ENCODE measurements at places on chromosomes 11 and 22. TPM values are rescaled to one million over a fixed set of nuclear protein-coding genes. Genes with fewer than 3 reads are reported as not detected.

DNA sequence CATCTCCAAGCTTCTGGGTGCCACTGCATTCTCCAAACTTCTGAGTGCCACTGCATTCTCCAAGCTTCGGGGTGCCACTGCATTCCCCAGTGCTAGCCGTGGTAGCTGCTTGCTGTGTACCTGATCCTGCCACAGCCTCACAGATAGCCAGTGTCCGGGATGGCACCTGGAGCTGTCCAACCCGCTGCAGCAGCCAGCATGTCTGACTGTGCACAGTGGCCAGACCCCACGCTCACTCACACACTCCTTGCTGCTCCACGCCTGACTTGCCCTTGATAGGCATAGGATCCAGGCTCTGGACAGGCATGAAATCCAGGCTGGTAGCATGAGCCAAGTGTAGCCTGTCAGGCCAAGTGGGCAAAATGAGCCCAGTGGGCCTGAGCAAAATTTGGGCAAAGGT is 465.0 kb downstream of the GUCY1A2 start:
- no peaks in the 10 kb centered on the region for H3K27me3 ChIP-seq
- H3K27ac ChIP-seq: no peak overlapping the region
- no peak overlapping the region for H3K4me3 ChIP-seq

GRCh38 chr22:37199760-37200108 is 11.7 kb upstream of the C1QTNF6 start:
- H3K27me3 ChIP-seq: no peaks in the 10 kb centered on the region
- no peak for DNase-seq
- H3K4me1 ChIP-seq: peaks cover 39% of the 10 kb centered on the region

The MYO7A gene
- total RNA-seq: 12.8 TPM

The DEFB131B gene
- total RNA-seq: not detected

The NPAS4 gene
- 2.5 TPM for total RNA-seq

The ESAM gene
- 8.9 TPM for total RNA-seq

GRCh38 chr11:30393012-30393411 is 70.1 kb downstream of the ARL14EP start:
- no peaks in the 10 kb centered on the region for H3K4me1 ChIP-seq
- H3K4me3 ChIP-seq: no peak overlapping the region
- H3K27ac ChIP-seq: no peak overlapping the region

GRCh38 chr11:100816823-100817222 is 129.7 kb downstream of the ARHGAP42 start:
- no peaks in the 10 kb centered on the region for H3K4me1 ChIP-seq
- no peak overlapping the region for H3K27ac ChIP-seq
- no peaks in the 10 kb centered on the region for H3K36me3 ChIP-seq
- DNase-seq: no peak
- no peaks in the 10 kb centered on the region for H3K27me3 ChIP-seq

GRCh38 chr11:9796854-9797253 is 133.0 kb downstream of the SWAP70 start:
- H3K36me3 ChIP-seq: no peaks in the 10 kb centered on the region
- no peak overlapping the region for H3K27ac ChIP-seq
- H3K4me1 ChIP-seq: peaks cover 11% of the 10 kb centered on the region
- no peaks in the 10 kb centered on the region for H3K27me3 ChIP-seq
- no peak for DNase-seq
- no peak overlapping the region for H3K4me3 ChIP-seq

- no peak overlapping the region for H3K4me3 ChIP-seq
- no peak for DNase-seq
- no peaks in the 10 kb centered on the region for H3K36me3 ChIP-seq
- H3K4me1 ChIP-seq: no peaks in the 10 kb centered on the region
- no peak overlapping the region for H3K27ac ChIP-seq
Measured at GRCh38 chr11:103396237-103396636, 287.0 kb downstream of the DYNC2H1 start.

DNA sequence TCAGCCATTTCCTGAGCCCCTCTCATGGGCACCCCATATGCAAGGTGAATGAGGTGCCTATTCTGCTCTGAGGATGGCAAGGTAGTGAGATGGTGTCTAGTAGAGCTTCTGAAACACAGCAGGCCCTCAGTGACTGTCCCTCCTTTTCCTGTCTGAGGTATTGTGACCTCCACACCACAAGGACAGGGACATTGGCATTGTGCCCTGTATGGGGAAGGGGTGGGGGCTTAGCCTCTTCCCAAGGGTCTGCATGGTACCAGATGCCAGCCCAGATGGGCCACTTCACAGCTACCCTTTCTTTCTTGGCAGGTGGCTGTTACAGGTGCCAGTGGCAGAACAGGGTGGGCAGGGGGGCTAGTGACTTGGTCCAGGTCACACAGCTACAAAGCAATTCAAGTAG is 78.8 kb downstream of the CABIN1 start:
- H3K4me1 ChIP-seq: no peaks in the 10 kb centered on the region
- peak; percentile 49 for DNase-seq
- H3K27me3 ChIP-seq: no peaks in the 10 kb centered on the region
- no peak overlapping the region for H3K4me3 ChIP-seq

The IL10RA gene
- 15.8 TPM for total RNA-seq

DNA sequence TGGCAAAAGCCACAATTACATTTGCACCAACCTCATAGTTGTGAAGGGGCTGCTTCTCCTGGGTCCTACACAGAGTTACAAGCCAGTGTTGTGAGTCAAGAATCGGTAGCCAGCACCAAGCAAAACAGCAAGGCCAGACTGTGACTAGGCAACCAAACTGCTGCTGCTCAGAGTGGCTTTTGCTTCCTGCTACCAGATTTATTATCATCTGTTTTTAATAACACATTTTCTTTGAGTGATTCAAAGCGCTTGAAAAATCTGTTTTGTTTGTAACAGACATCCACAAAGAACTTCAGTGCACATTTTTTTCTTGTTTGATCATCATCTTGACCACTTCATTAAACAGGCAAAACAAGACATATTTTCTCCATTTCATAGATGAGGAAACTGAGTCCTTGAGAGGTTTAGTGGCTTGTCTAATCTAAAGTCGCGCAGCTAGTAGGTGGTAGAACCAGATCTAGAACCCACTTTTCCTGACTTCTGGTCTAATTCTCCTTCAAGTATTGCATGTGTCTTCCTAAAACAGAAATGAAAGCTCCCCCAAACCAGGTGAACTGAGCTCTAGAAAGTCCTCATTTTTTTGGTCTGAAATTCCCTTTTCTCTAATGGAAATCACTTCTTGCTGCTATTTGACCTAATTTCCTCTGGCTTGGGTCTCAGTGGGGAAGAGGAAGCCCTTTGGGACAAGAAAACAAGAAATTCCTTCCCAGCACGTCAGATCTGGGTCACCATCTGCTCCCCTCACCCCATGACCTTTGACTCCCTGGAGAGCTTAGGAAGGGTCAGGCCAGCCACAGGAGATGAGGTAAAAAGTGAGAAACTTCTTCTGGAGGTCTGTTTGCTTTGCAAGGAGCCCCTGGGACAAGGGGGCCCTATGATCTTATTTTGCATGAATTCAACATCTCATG is 39.9 kb downstream of the CWC15 start:
- H3K27ac ChIP-seq: peak overlapping the region; percentile 44
- no peaks in the 10 kb centered on the region for H3K36me3 ChIP-seq
- H3K27me3 ChIP-seq: no peaks in the 10 kb centered on the region
- no peak overlapping the region for H3K4me3 ChIP-seq
- peak; percentile 79 for DNase-seq
- H3K4me1 ChIP-seq: peaks cover 6% of the 10 kb centered on the region

GRCh38 chr22:33380789-33381530 is 322.8 kb upstream of the SYN3 start:
- H3K36me3 ChIP-seq: peaks cover 16% of the 10 kb centered on the region
- H3K27me3 ChIP-seq: no peaks in the 10 kb centered on the region
- no peak overlapping the region for H3K4me3 ChIP-seq
- H3K4me1 ChIP-seq: no peaks in the 10 kb centered on the region
- H3K27ac ChIP-seq: no peak overlapping the region

DNA sequence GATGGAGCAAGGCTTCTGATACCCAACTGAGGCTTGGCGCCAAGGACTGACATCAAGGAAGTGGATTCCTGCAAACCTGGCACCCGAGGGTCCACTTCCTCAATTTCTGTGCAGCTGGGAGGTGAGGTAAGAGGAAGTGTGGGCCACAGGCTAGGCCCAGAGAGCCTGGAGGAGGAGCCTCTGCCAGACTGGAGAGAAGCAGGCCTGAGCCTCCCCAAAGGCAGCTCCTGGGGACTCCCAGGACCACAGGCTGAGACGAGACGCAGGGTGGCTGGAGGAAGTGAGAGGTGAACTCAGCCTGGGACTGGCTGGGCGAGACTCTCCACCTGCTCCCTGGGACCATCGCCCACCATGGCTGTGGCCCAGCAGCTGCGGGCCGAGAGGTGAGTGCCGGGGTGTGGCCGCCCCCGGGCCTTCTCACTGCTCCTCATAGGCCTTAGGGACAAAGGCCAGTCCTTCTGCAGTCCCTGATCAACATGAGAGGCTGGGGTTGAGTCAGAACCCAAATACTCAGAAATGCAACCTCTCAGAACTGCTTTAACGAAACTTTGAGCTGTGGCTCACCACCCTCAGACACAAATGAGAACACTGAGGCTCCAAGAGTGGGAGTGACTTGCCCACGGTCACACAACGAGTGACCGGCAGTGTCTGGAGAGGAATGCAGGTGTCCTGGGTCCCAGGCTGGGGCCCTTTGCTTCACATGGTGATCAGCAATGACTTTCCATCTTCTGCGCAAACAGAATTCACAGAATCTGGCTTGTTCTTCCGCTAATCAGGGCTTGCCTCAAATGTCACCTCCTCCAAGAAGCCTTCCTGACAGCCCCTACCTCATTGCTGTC is at the start of gene NCF4:
TSS of gene NCF4 (plus strand) at position 186 of the 839 bp plus-strand sequence. CDS start at position 352, 166 bp downstream.
- H3K4me1 ChIP-seq: no peaks in the 10 kb centered on the region
- H3K27me3 ChIP-seq: peaks cover 2% of the 10 kb centered on the region
- H3K36me3 ChIP-seq: no peaks in the 10 kb centered on the region
- H3K4me3 ChIP-seq: peak within 1 kb of the TSS; percentile 5

DNA sequence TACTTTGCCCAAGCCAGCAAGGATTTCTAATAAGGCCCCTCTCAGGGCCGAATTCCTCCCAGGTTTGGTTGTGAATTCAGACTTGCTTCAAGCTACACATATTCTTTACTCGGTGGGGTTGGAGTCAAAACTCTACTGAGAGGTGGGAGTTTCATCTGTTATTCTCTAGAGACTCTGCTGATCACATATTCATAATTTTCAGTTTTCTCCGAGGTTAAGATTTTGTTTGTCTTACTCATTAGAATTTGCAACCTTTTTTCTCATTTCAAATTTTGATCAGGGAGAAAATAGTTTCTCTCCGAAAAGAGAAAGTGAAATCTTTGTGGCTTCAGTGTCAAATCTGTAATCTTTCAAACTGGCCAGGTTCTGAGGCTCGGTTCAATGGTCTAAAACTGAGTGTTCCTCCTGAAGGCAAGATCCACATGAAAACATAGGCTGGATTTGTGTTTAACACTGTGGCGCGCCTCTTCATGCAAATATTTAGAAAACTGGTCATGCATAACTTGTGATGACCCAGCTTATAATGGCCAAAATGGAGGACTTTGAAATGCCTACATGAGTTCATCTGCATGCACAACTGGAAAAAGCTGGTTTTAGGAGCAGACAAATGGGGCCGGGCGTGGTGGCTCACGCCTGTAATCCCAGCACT is 21.5 kb upstream of the GSTP1 start:
- no peak overlapping the region for H3K27ac ChIP-seq
- H3K4me1 ChIP-seq: peaks cover 8% of the 10 kb centered on the region
- H3K36me3 ChIP-seq: no peaks in the 10 kb centered on the region
- no peak overlapping the region for H3K4me3 ChIP-seq
- H3K27me3 ChIP-seq: peaks cover 6% of the 10 kb centered on the region

DNA sequence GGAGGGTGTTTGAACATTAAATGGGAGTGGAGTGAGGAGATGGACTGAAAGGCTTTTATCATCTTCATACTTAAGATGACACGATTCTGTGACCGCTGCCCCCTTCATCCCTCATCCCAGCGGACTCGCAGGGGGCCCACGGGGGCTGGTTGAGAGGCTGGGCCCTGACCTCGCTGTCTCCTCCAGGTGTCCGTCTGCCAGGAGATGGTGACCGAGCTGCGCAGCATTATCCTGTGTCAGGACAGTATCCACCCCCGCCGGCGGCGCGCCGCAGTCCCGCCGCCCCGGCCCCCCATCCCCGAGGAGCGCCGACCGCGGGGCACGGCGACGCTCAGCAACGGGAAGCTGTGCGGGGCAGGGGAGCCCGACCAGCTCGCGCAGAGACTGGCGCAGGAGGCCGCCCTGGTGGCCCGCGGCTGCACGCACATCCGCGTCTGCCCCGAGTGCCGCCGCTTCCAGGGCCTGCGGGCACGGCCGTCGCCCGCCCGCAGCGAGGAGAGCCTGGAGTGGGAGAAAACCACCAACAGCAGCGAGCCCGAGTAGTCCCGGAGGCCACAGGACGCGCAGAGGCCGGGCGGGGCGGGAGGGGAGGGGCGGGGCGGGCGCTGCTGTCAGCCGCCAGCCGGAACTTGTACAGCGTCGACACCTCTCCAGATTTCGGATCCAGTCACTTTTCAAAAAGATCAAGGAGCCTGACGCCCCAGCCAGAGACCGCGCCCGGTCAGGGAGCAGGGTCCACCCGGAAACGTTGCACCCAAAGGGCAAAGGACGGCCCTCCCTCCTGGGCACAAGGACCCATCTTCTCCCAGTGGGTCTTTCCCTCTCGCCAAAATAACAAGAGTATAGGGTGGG is 38.0 kb upstream of the TBCEL start:
- no peak overlapping the region for H3K27ac ChIP-seq
- no peaks in the 10 kb centered on the region for H3K36me3 ChIP-seq
- peak; percentile 69 for DNase-seq
- H3K4me3 ChIP-seq: peak overlapping the region; percentile 25
- no peaks in the 10 kb centered on the region for H3K27me3 ChIP-seq
- H3K4me1 ChIP-seq: peaks cover 10% of the 10 kb centered on the region

GRCh38 chr11:10629411-10630002 is 61.0 kb upstream of the LYVE1 start:
- peak; percentile 47 for DNase-seq
- no peaks in the 10 kb centered on the region for H3K4me1 ChIP-seq
- peaks cover 68% of the 10 kb centered on the region for H3K36me3 ChIP-seq
- H3K27me3 ChIP-seq: no peaks in the 10 kb centered on the region
- no peak overlapping the region for H3K4me3 ChIP-seq
- peak overlapping the region; percentile 34 for H3K27ac ChIP-seq

The LRP5 gene
- 43.8 TPM for total RNA-seq

- no peak overlapping the region for H3K27ac ChIP-seq
- peaks cover 5% of the 10 kb centered on the region for H3K4me1 ChIP-seq
- H3K27me3 ChIP-seq: no peaks in the 10 kb centered on the region
- DNase-seq: no peak
- H3K4me3 ChIP-seq: no peak overlapping the region
Measured at GRCh38 chr11:977830-978720, 52.4 kb downstream of the AP2A2 start.

The NCR3LG1 gene
- 2.5 TPM for total RNA-seq

GRCh38 chr11:134488913-134489312 is 76.9 kb upstream of the B3GAT1 start:
- H3K4me1 ChIP-seq: no peaks in the 10 kb centered on the region
- no peak for DNase-seq
- no peak overlapping the region for H3K27ac ChIP-seq
- no peaks in the 10 kb centered on the region for H3K36me3 ChIP-seq
- H3K4me3 ChIP-seq: no peak overlapping the region

- H3K4me1 ChIP-seq: peaks cover 17% of the 10 kb centered on the region
- peaks cover 27% of the 10 kb centered on the region for H3K27me3 ChIP-seq
- peak within 1 kb of the TSS; percentile 61 for H3K4me3 ChIP-seq
- no peaks in the 10 kb centered on the region for H3K36me3 ChIP-seq
- no peak within 1 kb of the TSS for H3K27ac ChIP-seq
- DNase-seq: peak; percentile 62
Measured at GRCh38 chr11:7251836-7252682, at the start of gene SYT9. Gene SYT9 (plus strand): TSS chr11:7251904. CDS start chr11:7252187, 283 bp downstream.

The FOLR3 gene
- not detected for total RNA-seq

The TRPM5 gene
- not detected for total RNA-seq

The SVIP gene
- total RNA-seq: 6.9 TPM

Measured in sigmoid colon (tissue), 7 donors.